ENCODE measurements at places on chromosomes 2 and 18. TPM values are rescaled to one million over a fixed set of nuclear protein-coding genes. Genes with fewer than 3 reads are reported as not detected.

The EFR3B gene
- total RNA-seq, result 3.2 TPM

The ALPP gene
- total RNA-seq, result 0.09 TPM

GRCh38 chr2:108701208-108701607, 18.1 kb upstream of the RANBP2 start:
- DNase-seq, result peak; percentile 35

The PROM2 gene
- 0.66 TPM for total RNA-seq

GRCh38 chr2:86703704-86704361, 16.3 kb upstream of the RMND5A start:
- peak; percentile 52 for DNase-seq

DNA sequence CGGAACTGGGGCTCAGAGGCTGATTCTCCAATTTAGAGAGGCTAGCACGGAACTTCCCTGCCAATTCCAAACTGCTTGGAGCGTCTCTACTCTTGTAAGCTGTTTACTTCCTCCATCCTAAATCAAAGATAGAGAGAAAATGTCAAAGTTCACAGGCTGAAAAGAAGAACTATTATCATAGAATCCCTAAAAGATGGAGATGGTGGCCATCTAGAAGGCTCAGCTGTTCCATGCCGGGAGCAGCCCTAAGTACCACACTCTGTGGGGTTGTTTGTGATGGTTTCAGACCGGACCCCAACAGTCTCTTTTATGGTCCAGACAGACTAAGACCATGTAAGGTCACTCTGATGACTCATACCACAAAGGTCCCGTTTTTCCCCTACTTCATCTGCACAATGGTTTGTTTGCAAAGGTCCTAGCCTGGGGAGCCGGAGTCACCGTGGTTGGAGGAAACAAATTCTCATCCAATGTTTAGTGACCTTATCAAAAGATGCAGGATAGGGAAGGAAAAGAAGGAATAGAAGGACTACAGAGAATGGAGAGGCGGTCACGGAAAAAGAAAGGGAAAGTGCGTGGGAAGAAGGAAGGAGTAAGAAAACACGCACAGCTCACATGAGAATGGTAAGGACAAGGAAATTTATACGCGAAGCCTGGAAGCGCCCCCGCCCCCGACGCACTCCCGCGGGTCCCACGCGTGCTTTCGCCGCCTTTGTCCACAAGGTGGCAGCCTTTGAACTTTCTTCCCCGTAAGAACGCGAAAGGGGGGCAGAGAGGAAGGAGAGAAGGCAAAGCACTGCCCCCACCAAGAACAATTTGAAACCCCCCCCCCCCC, 453 bp upstream of the ANTXR1 start:
- DNase-seq, result peak; percentile 95

DNA sequence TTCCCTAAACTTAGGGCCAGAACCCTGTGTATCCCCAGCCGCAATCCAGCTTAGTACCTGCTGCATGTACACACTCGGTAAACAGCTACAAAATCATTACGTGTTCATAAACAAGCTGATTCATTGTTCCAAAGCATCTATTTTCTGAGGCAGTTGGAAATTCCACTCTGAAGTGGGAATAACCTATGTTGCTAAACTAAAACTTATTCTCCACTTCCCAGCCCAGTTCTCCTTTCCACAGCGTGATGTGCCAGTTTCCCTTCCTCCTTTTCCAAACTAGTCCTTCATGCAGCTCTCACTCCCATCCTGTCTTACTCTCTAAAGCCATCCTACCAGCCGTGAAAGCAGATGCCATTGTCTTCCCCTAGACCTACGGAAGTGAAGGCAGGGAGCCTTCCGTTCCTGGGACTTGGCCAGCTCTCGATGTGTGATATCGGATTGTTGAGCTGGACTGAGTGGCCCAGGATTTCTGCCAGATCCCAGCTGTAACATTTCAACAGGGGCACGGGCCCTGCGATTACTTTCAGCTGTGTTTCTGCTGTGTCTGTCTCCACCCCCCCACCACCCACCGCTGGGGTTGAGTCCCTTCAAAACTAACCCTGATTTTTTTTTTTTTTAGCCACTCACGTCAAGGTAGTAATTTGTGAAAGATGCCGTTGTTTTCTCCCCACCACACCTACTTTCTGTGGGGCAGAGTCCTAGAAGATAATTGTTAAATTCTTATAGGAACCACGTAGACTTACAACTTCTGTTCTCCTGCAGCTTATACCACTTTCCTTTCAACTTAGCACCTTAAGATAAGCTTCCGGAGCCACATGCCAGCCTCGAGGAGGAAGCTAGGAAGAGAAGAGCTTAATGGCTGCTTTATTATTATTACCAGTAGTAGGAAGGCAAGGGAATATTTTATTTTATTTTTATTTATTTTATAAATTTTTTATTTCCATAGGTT, 100.9 kb downstream of the CRIM1 start:
- DNase-seq, result peak; percentile 85

The GREB1 gene
- 7.2 TPM for total RNA-seq

DNA sequence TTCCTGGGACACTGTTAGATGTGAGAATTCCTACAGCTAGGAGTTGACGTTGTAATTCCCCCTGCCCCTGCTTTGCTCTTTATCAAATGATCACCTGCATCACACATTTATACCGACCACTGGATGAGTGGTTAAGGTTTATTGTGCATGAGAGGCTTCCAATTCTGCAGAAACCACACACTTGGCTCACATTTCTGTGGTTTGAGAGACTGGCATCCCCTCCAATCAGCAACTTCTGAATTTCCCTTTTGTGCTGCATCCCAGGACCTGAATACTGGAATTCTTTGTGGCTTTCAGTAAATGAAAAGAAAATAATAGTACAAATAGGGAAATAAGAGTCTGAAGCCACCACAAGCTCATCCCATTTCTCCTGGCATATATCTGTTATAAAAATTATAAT, 628.7 kb upstream of the PIK3C3 start:
- no peak for DNase-seq

The HMSD gene
- not detected for total RNA-seq

DNA sequence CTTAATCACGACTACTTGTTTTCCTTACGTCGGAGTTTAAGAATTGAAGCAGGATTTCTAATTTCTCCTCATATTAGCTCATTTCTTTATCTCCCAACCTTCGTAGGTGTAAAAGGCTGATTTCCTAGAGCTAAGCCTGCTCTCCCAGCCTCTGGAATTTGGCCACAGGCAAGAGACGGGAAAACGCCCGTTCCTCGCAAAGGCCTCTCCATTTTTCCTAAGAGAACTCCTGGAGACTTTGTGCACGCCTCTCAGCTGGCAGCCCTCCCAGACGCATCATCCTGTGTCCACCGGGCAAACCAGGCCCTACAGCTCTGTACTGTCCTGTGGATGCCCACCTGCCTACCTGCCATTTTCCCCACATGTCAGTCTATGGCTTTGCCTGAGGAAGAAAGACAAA, 106.3 kb downstream of the FTCDNL1 start:
- peak; percentile 75 for DNase-seq

GRCh38 chr2:85468704-85469349, 50.3 kb downstream of the SH2D6 start:
- peak; percentile 61 for DNase-seq

DNA sequence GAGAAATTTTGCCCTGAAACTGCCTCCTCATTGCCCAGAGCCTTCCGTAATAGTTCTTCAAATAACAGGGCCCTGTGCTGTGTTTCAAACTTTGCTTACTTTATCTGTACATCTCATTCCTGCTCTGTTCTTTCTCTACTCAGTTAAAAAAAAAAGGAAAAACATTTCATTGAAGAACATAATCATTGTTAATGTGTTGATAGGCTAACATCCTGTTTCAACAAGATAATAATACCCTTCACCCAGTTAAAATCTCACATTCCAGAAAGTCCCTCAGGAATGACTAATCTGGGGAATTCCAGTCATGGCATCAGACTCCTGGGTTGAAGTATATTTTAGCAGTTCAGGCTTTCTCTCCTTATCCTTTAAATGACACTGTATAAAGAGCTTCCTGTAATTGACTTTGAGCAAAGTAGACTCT, 45.6 kb upstream of the ITGAV start:
- DNase-seq, result no peak

DNA sequence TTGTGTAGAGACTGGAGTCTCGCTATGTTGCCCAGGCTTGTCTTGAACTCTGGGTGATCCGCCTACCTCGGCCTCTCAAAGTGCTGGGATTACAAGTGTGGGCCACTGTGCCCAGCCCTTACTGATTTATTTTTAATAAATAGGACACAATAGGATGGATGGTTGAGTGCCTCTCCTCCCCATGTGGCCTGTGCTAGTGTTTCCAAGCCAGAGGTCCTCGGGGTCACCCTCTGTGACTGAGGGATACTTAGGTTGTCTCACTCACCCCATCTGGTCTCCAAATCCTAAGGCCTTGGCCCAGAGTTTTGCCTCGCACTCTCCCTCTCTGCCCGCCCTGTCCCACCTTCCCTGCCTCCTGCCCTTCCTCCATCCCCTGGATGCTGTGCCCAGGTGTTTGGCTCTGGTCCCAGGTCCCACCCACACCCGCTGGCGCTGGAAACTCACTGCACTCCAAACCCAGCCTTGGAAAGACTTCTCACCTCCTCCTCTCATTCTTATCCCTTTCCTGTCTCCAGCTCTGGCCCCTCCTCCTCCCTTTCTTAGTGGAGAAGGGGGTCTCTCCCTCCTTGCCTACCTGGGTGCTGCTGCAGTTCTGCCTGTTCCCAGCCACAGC, 4.7 kb upstream of the ECEL1 start:
- no peak for DNase-seq

GRCh38 chr18:68467957-68468356, 247.0 kb downstream of the TMX3 start:
- no peak for DNase-seq

DNA sequence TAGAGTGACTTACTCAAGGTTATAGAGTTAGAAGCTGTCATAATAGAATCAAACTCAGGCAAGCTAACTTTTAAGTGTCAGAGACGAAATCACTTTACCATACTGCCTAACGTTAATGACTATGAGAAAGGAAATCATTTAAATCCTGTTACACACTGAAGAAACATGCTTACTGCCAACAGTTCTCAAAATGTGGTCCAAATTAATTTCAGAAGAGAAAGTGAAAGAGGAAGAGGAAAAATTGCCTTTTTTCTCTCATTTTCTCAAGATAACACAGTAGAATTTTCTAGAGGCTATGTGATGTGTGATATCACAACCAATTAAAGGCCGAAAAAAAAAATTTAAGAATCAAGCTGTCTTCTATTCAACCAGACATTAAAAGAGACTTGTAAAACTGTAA, 1362.7 kb upstream of the CHAC2 start:
- DNase-seq, result peak; percentile 78

The LRRC30 gene
- 6.5 TPM for total RNA-seq

The OR6B2 gene
- total RNA-seq, result not detected

DNA sequence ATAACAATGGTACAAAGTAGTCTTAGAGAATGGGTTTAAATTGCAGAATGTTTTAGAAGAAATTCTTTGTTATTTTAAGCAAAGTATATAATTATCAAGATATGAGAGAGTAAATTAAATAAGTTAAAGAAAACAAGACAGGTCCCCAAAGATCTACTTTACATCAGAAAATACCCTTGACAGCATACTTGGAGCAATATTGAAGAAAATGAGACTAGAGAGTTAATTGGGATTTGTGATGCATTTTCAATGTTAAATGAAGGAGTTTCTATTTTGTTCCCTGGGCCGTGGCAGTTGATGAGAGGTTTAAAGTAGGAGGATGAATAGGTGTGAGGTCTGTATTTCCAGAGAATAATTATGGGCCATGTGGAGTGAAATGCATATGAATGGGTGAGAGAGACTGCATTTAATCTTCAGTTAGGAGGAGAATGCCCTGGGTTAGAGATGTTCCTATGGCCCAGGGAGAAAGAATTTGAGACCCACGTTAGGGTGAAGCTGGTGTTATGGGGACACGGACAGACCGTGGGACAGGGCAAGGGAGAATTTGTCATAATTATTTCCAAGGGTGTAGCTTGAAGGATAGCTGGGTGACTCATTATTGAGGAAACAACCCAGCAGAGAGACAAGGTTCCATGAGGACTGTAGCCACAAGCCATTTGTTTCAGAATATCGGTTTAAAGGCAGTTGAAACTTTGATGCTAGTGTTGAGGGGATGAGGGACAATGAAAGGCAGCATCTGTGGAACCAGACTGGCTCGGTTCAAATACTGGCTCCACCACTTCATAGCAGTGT, 22.7 kb downstream of the MGAT5 start:
- no peak for DNase-seq

DNA sequence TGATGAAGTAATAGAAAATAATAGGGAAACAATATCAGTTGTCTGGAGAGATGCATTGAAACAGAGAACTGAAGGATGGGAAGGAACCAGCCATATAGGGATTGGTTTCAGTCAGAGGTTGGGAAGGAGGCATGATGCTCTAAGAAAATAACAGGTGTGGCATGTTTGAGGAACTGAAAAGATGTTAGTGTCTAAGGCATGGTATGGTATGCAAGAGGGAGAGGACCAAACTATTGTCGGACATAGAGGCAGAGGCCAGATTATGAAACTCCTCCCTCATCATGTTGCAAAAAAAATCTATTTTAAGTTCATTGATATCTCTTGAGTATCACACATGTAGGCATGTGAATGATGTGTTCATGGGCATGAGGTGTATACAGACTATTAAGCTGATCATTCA, 48.9 kb upstream of the EMILIN2 start:
- DNase-seq, result no peak

GRCh38 chr18:22088029-22088428, 81.4 kb upstream of the GATA6 start:
- no peak for DNase-seq

- DNase-seq, result peak; percentile 71
Measured at GRCh38 chr18:55387139-55387984, 200.6 kb downstream of the TCF4 start.

- no peak for DNase-seq
Measured at GRCh38 chr2:139813340-139813739, 1033.2 kb upstream of the NXPH2 start.

GRCh38 chr2:216855605-216856004, 4.3 kb downstream of the TNP1 start:
- peak; percentile 68 for DNase-seq

- DNase-seq, result no peak
Measured at GRCh38 chr2:161434118-161434517, 18.0 kb downstream of the TBR1 start.

DNA sequence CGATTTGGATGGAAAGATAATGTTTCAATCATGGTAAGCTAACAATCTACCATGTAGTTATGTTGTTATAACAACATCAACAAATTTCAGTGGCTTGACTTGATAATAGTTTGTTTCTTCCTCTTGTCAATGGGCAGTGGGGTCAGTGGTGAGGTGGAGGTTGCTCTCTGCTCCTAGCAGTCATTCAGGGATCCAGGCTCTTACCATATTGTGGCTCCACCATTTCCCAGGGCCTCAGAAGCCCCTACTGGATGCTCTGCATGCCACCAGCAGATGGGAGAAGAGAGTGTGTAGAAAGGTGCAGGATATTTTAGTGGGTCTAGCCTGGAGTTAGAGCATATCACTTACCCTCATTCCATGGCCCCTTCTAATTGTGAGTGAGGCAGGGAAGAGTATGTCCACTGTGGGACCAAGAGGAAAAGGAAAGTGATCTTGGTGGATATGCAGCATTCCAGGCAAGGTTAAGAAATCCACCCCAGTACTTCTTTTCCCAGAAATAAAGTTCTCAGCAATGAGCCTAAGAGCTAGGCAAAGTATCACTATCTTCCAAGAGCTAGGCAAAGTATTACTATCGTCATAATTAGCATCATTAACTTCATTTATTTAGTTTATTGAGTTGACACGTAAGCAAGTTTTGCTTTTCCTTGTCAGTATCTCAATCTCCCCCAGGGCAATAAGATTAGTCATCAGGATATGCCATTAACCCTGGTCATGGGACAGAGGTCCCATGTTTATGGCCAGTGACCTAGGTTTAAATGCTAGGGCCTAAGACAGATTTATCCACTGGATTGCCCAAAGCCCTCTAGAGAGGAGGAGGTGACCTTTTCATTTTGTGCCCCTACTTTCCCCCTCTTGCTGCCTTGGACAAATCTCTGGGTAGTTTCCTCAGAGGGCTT, 4.2 kb upstream of the IWS1 start:
- DNase-seq, result no peak

The RNF125 gene
- total RNA-seq, result 7.3 TPM

The ATP6V1B1 gene
- 0.62 TPM for total RNA-seq

Data from muscle of leg (tissue), 16 donors.